ENCODE measurements at places on chromosomes 3 and 15. TPM values are rescaled to one million over a fixed set of nuclear protein-coding genes. Genes with fewer than 3 reads are reported as not detected.

Gene DAZL
- polyA plus RNA-seq, result not detected

Gene SKOR1
- 0.02 TPM for polyA plus RNA-seq

Gene GOLGA8M
- 0.22 TPM for polyA plus RNA-seq

Gene SEMA5B
- not detected for polyA plus RNA-seq

Gene CACNA1D
- 0.07 TPM for polyA plus RNA-seq

Gene HRG
- polyA plus RNA-seq, result not detected

Gene ANKUB1
- polyA plus RNA-seq, result not detected

Gene SLC12A1
- not detected for polyA plus RNA-seq

Gene SOX14
- polyA plus RNA-seq, result not detected

GRCh38 chr3:64473466-64473865 is 214.3 kb downstream of the ADAMTS9 start:
- no peak for DNase-seq

DNA sequence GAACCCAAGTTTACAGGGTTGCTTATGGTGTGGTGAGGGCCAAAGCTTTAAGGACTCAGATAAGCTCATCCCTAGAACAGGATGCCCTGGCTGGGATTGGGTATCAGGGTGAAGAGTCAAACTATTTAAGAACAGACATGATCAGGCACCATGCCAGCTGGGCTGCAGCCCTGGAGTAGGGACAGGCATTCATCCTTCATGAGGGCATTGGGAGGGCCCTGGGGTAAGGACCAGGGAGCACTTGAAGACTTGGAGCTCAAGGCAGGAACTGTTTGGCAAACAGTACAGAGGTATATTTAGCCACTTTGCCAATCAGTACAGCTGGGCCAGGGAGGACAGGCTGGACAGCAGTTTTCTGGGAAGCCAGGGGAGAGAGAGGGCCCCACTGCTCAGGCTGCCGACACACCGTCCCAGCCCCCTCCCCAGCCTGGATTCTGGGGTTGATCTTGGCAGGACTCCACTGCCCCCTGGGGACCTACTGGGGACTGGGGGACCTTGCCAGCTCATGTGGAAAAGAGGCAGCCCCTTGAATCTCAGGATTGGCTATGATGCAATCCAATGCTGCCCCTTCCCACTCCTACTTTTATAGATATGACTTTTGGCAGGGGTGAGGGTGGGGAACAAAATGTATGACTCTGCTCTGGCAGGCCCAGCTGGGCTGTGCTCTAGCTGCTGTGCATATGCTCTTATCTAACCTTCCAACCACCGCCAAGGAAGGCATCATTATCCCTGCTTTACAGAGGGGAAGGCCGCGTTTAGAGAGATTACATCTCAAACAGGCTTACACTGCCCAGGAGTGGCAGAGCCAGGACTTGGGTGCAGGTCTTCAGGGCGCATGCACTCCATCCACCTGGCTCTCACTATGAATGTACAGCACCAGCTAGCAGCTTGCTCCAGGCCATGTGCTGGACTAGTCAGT is 2.3 kb downstream of the PLA2G4E start:
- no peak for DNase-seq

GRCh38 chr3:158863247-158863646 is 61.4 kb downstream of the MFSD1 start:
- no peak for DNase-seq

DNA sequence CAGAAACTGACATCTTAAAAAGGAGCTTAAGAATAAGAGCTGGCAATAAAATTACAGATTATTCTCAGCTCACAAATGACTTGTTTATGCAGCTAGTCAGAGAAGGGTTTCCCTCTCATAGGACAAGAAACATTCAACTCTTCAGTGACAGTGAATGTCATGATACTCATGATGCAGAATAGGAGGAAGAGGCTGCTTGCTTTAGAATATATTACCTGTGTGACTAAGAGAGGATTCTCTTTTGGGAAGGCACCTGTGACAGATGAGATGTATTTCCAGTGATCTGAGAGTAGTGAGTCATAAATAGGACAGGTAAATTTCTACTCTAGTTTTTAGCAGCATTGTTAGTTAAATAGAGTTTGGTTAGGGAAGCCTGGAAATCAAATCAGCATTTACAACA is 39.9 kb downstream of the RASA2 start:
- DNase-seq, result no peak

DNA sequence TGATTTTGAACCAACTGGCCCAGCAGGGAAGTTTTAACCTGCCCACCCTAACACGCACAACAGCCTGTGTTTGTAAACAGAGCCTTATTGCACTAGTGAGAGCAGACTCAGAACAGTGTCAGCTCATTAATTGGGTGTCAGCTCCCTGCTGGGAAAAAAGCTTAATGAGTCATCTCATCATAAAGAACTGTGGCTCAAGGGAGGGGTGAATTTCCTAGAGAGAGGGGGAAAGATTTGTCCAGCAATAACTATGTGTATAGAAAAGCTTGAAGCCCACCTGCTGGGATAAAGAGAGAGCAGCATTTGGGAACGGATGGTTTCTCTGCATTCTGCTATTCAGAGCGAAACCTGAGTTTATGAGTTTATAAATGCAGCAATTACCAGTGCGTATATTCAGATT is 48.9 kb upstream of the GMNC start:
- no peak for DNase-seq

- DNase-seq, result no peak
These were observed 327.0 kb downstream of the FEZF2 start for GRCh38 chr3:62046326-62046725.

GRCh38 chr3:108461661-108462111 is 48.7 kb downstream of the MYH15 start:
- no peak for DNase-seq

DNA sequence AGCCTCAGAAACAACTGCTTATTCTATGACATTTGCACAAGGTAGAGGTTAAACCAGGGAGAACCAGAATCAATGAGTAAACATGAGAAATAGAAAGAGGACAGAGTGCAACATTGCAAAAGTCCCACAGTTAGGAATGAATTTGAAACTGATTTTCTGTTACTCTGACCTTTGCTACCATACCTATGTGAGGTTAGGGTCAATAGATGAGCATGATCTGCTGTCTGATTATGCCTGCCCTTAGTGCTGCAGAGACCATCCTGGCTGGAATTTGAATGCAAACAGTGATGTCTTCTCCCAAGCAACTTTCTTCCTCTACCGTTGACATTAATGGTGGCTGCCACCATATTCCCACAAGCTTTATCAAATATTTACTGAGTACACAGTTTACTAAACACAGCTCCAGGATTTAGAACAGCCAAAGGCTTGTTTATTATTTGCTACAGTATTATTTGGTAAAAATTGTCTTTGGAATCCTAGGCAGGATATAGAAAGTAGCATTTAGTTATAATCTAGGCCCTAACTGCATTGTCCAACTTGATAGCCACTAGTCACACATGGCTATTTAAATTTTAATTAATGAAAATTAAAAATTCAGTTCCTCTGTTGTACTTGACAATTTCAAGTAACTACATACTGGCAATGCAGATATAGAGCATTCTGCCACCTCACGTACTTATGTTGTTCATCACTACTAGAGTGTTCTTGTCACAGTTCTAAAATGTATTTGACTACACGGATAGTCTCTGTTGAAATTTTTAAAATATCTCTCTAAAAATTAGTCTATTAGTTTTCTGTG is 8.9 kb upstream of the CLDN1 start:
- no peak for DNase-seq

- DNase-seq, result no peak
These were observed 727 bp downstream of the RAP2B start for GRCh38 chr3:153162513-153163392.

DNA sequence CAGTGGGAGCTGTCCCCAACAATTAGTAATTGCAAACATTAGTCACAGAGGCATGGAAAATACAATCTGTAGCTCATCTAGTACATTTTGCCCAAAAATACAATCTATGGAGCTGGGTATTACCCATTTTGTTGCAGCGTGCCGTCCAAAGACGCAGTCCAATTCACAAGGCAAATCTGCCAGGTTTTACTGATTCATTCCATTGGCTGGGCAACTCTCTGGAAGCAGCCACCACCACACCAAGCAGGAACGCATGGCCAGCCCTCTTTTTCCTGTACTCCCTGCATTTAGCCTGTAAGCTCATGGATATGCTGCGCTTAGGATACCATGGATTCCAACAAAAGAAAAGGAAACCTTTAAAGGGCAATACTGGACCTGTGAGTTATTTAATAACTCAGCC is 60.5 kb upstream of the ARRDC4 start:
- DNase-seq, result no peak

DNA sequence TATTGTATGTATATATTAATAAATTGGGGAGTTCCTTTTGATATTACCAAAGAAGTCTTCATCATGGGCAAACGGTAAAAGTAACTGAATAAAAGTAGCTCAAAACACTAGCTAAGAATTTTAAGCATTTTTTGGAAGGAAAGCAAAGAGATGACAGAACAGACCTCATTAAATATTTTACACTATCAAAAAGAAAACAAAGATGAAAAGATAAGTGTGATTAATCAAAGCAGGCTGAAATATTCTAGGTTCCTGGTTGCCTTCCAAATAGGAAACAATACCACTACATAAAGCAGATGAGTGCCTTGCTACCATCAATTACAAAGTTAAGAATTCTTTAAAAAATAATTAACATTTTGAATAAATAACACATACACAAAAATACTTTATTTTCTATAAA is 3.6 kb downstream of the NKIRAS1 start:
- DNase-seq, result no peak

- DNase-seq, result no peak
These were observed 195.5 kb downstream of the LPP start for GRCh38 chr3:188349351-188349901.

DNA sequence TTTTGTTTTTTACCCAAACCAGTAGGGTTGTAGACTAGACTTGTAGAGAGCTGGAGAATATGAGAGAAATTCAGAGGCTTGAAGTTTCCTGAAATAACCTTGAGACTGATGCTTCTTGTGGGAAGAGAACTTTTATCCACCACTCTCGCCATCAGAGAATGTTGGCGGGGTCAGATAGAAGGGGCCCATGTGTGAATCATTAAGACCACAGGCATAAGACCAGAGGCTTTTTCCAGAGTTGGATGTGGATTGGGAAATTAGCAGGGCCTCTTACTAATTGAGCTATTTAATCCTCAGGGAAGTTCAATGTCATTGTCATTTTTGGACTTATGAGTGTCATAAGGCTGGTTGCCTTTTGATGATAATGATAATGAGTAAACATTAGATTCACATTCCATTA is 246.9 kb upstream of the THRB start:
- DNase-seq, result no peak

- no peak for DNase-seq
These were observed 73.1 kb upstream of the BHLHE40 start for GRCh38 chr3:4906107-4906621.

GRCh38 chr3:52887166-52887565 is 10.2 kb downstream of the STIMATE start:
- DNase-seq, result no peak

GRCh38 chr3:64554096-64554920 is 133.5 kb downstream of the ADAMTS9 start:
- no peak for DNase-seq

GRCh38 chr3:87082796-87083440 is 92.0 kb upstream of the VGLL3 start:
- DNase-seq, result peak; percentile 30

GRCh38 chr15:89662893-89663626 is 7.8 kb upstream of the KIF7 start:
- peak; percentile 72 for DNase-seq

GRCh38 chr3:113118336-113118735 is 93.0 kb upstream of the BOC start:
- DNase-seq, result no peak
